ENCODE measurements at places on chromosomes 4 and X.

- no peak for DNase-seq
These were observed 2675.7 kb downstream of the PCDH7 start for GRCh38 chr4:33395731-33396485.

GRCh38 chrX:821327-822107, 190.9 kb downstream of the SHOX start:
- DNase-seq: no peak

DNA sequence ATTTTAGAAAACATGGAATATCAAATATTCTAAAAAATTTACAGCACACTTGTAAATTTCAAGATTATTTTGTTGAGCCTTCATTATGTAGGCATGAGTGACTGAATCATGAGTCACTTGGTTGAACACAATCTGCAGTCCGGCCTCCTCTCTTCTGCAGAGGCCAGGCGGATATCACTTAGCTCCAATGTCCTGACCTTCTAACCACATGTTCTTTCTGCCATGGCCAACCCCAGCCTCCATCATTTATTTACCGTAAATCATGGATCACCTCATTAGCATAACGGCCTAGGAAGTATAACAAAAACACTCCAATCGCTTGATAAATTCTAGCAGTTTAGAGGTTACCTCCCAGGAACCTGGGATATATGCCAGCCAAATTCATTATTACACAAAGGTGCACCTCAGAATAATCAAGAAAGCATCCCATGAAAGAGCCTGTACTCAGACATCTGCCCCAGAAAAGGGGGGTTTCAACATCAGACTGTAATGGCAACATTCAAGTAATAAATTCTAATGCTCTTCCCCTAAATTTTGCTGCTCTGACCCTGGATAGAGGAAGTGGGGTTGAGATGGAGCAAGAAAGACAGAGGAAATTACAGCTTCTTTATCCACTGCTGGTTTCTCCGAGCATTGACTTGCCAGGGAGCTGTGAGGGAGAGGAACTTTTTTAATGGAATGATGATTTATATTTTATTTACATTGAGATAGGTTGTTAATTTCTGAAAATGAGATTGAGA, 2153.6 kb upstream of the AGA start:
- DNase-seq: no peak

DNA sequence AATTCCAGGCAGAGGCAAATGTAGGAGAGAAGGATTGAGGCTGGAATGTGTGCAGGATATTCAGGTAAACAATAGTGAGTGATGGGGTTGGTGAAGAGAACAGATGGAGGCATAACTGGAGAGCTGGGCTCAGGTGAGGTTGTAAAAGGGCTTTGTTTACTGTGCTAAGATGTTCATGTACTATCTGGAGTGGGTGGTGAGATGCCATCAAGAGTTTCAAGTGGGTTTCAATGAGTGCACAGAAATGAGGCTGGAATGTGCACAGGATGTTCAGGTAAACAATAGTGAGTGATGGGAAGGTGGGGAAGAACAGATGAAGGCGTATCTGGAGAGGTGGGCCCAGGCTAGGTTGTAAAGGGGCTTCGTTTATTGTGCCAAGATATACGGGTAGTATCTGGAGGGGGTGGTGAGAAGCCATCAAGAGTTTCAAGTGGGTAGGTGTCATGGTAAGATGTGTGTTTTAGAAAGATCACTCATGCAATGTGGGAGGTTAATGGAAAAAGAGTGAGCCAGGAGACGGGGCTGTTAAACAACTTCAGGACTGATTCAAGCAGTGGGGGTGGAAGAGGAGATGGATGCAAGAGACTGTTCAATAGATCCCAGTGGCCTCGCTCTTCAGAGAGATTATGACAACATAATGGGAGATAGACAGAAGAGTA, 25.4 kb upstream of the NMU start:
- no peak for DNase-seq

DNA sequence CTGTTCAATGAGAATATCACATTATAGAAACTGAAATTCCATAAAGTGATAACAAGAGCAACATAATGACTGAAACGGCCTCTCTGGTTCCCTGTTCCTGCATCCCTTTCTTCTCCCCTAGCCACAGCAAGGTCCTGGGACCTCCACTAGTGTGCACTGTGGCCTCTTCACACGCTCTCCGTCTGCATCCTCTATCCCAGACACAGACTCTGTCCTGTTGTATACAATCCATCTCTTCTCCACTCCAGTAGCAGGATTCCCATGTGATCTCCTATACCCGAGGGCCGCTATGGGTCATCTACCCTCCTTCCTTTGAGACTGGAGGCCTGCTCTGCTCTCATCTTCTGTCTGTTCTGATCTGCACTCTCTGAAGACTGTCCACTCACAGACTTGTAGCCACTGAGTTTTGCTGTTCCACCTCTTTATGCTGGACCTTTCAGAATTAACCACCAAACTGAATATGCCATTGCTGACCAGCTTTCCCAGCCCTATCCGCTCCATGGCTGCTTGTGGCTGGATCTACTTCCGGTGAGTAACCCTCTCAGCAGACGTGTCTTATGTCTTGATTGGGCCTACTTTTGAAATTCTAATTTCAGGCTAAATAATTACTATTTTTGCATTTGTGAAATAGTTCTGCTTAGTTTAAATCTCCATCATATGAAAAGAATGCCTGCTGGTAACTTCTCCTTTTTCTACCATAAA, 105.1 kb upstream of the NAP1L5 start:
- DNase-seq: no peak

GRCh38 chrX:94831364-94831763, 1157.4 kb downstream of the FAM133A start:
- DNase-seq: no peak

GRCh38 chr4:133045288-133045687, 103.8 kb upstream of the PCDH10 start:
- DNase-seq: no peak

DNA sequence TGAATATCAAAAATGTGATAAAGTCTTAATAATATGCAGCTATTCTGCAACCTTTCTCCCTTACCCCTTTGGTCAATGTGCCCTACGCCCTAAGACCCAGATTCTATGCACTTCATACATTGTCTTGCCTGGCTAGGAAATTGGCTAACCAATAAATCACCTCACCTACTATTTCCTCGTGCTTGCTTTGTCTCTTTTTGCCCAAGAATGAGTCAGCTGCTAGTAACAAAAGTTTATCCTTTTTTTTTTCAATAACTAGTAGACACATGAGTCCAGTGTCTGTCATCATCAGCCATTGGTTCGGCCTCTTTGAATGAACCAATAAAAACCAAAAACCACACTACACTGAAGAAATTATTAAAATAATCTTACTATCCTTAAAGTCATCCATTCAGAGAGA, 387.1 kb downstream of the PPP3CA start:
- DNase-seq: no peak

DNA sequence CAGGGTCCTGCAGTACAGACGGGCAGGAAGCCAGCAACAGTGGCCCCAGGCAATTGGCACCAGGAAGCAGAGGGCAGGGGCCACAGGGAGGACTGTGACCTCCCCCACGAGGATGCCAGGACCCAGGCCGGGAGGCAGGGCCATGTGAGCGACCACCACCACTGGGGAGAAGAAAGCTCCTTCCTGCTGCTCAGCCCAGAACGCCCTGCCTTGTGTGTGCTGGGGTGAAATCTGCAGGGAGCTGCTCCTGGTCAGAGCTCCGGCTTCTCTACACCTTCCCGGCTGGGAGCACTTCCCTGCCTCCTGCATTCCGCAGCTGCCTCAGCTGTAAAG, 100.4 kb downstream of the HMX1 start:
- DNase-seq: no peak

Data from SHP77 (cell line).